ENCODE measurements at places on chromosomes 12 and 14. TPM values are rescaled to one million over a fixed set of nuclear protein-coding genes. Genes with fewer than 3 reads are reported as not detected.

GRCh38 chr14:81434230-81434629 is 34.1 kb upstream of the STON2 start:
- no peak for DNase-seq

The CARMIL3 gene
- not detected for polyA plus RNA-seq

GRCh38 chr14:90568405-90568804 is 171.6 kb downstream of the CALM1 start:
- no peak for DNase-seq

DNA sequence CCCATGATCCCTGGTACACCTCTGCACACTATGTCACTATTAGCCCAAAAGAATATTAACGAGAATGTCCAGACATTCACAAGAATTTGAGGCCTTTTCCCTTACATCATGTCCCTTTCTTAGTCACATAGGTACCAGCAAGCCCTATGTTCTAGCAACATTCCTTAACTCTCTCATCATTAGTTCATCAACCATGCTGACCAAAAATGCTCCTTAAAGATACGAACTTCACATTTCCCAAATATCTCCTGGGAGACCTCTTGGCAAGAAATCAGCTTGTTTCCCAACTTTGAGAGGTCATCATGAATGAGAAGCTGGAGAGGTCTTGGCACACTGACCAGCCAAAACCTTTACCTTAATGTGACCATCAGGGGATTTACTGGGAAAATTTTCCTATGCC is 4.6 kb downstream of the SALL2 start:
- DNase-seq: no peak

The ADCY6 gene
- polyA plus RNA-seq: not detected

DNA sequence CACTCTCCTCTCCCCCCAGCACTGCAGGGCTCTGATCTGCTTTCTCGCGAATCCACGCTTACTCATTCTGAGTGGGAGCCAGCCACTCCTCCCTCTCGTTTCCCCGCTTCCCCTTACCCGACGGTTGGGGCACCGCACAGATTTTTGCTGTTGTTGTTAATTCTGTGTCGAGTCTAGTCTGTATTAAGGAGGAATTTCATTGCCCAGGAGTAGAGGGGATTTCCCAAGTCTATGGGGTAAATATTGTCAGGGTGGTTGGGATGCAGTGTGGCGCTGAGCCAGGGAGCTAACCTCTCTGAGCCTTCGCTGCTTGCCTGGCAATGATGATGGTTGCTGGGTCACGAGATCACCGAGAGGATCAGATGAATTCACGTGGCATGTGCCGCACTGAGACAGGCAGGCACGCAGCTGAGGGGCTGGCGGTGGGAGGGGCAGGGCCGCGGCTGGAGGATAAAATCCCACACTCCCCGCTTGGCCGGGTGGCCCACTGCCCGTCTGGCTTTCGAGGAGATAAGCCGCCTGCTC is 18.5 kb downstream of the NCOR2 start:
- DNase-seq: no peak

- no peak for DNase-seq
Measured at GRCh38 chr12:41418586-41418985, 230.5 kb downstream of the PDZRN4 start.

- no peak for DNase-seq
Measured at GRCh38 chr12:95201056-95201670, 16.1 kb downstream of the FGD6 start.

DNA sequence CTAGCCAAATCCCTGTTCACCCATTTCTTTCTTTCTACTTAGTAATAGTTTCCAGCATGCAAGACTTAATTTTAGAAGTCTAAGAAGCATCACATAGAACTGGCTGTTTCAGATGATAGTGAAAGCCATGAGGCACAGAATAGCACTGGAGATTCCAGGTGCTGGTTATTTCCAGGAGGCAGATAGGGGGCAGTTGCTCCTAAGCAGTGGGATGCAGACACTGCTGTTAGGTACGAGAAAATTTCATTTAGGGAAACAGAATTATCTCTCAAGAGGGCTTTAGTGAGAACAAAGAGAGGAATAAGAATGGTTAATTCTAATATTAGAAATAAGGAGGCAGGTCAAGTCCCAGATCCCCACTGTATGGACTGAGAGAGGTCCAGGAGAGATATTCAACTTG is 3.6 kb upstream of the MDGA2 start:
- DNase-seq: no peak

The TMTC2 gene
- polyA plus RNA-seq: 0.36 TPM

DNA sequence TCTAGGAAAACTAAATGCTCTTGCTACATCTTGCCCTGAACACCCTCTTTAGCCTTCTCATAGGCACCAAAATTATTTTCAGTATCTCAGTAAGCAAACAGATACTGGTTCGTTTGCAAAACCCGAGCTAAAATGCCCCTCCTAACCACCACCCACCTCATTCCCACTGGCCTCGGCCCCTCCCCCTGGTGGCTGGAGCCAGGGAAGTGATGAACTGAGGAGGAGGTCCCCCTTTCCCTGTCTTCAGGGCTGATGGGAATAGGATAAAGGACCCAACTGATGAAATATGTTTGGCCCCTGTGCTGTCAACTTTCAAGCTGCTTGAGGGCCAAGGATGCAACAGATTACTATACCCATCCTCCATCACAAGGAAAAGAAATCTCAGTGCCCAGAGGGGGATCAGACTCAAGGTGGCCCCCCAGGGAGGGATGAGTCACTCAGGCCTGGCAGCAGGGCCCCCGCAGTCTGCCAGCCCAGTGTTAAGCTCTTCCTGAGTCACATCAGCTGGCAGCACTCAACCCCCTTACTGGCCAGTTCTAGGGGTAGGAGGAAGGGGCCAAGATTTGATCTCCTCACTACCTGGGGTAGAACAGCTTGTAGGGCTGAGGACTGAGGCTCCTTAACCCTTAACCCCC is 1.7 kb downstream of the ANKRD52 start:
- no peak for DNase-seq
